ENCODE measurements at places on chromosomes 4 and X. TPM values are rescaled to one million over a fixed set of nuclear protein-coding genes. Genes with fewer than 3 reads are reported as not detected.

DNA sequence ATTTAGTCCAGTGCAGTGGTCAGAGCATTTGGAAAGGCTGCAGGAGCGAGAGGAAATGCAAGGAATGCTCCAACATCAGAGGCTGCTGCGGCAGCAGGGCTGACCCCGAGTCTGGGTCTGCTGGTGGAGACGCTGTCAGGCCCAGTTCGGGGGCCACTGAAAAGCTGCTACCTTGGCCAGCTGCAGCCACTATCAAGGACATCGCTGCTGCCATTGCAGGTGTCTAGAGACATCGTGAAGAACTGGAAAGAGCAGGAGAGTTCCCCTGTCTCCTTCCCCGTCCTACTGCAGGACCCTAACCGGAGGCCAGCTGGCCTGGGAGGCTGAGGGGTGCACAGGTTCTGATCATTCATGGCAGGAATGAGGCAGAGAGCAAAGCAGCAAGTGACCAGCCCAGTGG lies 29.5 kb upstream of the GPR78 start:
- no peak for DNase-seq

- DNase-seq, result no peak
Observed at GRCh38 chrX:100681599-100681998, 37.6 kb downstream of the SRPX2 start.

DNA sequence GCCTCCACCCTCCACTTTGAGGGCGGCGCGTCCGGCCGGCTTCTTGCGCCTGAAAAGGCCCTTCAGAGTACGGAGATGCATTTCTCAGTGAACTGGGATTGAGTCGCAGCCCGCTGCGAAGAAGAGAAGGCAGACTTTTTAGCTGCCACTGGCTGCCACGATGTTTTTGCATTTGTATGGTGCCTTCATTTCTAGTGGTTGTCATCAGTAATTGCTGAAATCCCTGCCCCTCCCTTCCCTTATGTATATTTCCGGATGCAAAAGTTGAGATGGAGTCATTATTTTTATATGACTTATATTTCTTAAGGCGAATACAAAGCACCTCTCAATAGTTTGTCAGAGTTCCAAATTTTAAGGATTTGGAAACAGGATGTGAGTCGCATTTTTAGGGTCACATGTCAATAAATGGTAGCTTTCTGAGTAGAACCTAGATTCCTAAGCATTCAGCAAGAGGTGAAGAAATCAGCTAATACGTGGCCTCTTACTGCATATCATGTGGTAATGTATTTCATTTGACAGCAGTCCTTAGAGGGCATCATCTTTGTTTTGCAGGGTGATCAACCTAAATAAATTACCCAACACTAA lies 658 bp downstream of the ATP6AP2 start:
- peak; percentile 6 for DNase-seq

GRCh38 chr4:54400802-54401201 lies 171.7 kb downstream of the PDGFRA start:
- DNase-seq, result peak; percentile 4

- DNase-seq, result peak; percentile 2
Observed at GRCh38 chrX:78029663-78030062, 60.2 kb upstream of the PGAM4 start.

GRCh38 chr4:40621229-40621591 lies 8.5 kb downstream of the RBM47 start:
- peak; percentile 67 for DNase-seq

GRCh38 chrX:21581479-21581878 lies 76.7 kb downstream of the KLHL34 start:
- DNase-seq, result no peak

- peak; percentile 77 for DNase-seq
Observed at GRCh38 chrX:121876305-121876704, 828.9 kb downstream of the GLUD2 start.

The KLHL34 gene
- not detected for total RNA-seq

Measured in renal cortical epithelial cell (primary cell).